Tibial nerve (tissue), 4 donors: ENCODE measurements at places on chromosomes 16 and 17. TPM values are rescaled to one million over a fixed set of nuclear protein-coding genes. Genes with fewer than 3 reads are reported as not detected.

- no peaks in the 10 kb centered on the region for H3K4me1 ChIP-seq
- H3K4me3 ChIP-seq, result no peak overlapping the region
- H3K36me3 ChIP-seq, result no peaks in the 10 kb centered on the region
- no peak for DNase-seq
Observed at GRCh38 chr17:50715471-50715870, 3.9 kb upstream of the LUC7L3 start.

DNA sequence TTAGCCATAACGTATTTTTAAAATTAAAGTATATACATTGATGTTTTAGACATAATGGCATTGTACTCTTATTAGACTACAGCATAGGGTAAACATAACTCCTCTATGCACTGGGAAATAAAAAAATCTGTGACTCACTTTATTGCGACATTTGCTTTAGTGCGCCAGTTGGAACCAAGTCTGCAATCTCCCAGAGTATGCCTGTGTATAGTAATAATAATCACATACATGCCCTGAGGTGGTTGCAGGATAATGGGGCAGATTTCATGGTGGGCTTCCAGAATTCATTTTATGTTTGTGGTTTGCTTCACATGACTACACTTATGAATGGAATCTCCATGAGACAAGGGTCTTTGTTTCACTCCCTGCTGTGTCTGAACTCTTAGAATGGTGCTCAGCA, 66.9 kb upstream of the N4BP1 start:
- H3K27ac ChIP-seq, result no peak overlapping the region
- no peaks in the 10 kb centered on the region for H3K27me3 ChIP-seq
- H3K4me1 ChIP-seq, result no peaks in the 10 kb centered on the region
- no peak overlapping the region for H3K4me3 ChIP-seq
- DNase-seq, result no peak

GRCh38 chr17:35617505-35617904, 30.4 kb downstream of the AP2B1 start:
- H3K27me3 ChIP-seq, result no peaks in the 10 kb centered on the region
- peaks cover 6% of the 10 kb centered on the region for H3K4me1 ChIP-seq
- DNase-seq, result no peak
- H3K4me3 ChIP-seq, result no peak overlapping the region
- no peak overlapping the region for H3K27ac ChIP-seq

GRCh38 chr17:81119223-81120148, 45.8 kb upstream of the PVALEF start:
- no peaks in the 10 kb centered on the region for H3K27me3 ChIP-seq
- peaks cover 23% of the 10 kb centered on the region for H3K4me1 ChIP-seq
- DNase-seq, result peak; percentile 73

The SP6 gene
- total RNA-seq, result 0.78 TPM

The WNK4 gene
- total RNA-seq, result 15.6 TPM
